ENCODE measurements at places on chromosomes 7 and 10.

DNA sequence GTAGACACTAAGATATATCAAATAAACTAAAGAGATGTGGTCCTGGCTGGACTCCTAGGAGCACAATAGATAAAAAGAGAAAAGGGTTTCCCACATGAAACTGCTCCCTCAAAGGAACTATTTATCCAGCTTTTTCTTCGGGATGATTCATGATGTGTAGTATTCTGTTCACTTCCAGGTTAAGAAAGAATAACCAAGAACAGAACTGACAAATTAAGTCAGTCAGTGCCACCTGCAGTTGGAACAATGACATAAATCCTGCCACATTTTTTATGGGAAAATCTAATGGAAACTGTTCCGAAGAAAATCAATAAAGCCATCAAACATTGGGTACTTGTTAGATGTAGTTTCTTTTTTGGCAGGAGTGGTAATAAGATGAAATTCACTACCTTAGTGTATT is 87.1 kb downstream of the POLR1F start:
- no peak for DNase-seq

- DNase-seq, result peak; percentile 48
Measured at GRCh38 chr7:151759591-151760042, 117.3 kb downstream of the PRKAG2 start.

DNA sequence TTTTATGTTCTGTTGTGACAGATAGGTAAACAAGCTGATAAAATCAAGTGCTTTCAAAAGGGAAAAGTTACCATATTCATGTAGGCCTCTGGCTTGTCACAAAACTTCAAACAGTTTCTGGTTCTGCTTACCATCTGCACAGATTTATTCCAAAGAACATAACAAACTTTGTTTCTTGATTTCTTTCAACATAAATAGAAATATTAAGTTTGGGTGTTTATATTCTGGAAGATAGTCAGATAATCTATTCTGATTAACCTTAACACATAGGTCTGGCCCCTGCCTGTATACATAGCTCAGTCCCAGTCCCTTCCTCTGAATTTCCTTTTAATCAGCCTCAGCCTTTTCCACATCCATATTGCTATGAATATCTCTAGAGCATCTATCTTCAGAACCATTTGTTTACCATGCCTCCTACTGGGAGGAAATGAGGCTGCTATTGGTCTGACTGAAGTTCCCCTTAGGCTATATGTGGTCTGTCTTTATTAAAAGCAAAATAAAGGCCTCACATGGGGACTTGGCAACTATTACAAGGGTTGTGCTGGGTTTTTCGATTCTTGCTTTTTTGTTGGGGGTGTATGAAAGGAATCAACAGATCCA is 319.0 kb downstream of the HPSE2 start:
- DNase-seq, result no peak

GRCh38 chr7:92988941-92989545 is 128.7 kb downstream of the SAMD9 start:
- no peak for DNase-seq

GRCh38 chr7:54546081-54546985 is 4.2 kb downstream of the VSTM2A start:
- no peak for DNase-seq

DNA sequence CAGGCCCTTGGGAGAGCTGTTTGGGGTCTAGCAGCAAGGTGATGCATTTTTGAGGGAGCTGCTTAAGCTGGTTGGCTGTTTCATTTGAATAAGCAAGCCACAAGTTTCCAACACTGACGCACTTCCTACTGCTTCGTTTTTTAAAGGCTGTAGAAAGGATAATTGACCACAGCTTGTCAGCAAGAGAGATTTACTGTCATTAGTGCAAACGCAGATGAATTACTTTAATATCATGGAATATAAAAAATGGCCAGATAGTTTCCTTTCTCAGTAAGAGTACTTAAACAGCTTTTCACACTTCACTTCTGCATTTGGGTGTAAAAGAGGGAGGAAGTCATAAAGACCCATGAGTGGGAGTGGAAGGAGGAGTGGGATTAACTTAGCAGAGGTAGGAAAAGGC is 61.5 kb downstream of the FZD1 start:
- no peak for DNase-seq

- no peak for DNase-seq
Measured at GRCh38 chr10:9198611-9199010, 1144.1 kb downstream of the GATA3 start.

DNA sequence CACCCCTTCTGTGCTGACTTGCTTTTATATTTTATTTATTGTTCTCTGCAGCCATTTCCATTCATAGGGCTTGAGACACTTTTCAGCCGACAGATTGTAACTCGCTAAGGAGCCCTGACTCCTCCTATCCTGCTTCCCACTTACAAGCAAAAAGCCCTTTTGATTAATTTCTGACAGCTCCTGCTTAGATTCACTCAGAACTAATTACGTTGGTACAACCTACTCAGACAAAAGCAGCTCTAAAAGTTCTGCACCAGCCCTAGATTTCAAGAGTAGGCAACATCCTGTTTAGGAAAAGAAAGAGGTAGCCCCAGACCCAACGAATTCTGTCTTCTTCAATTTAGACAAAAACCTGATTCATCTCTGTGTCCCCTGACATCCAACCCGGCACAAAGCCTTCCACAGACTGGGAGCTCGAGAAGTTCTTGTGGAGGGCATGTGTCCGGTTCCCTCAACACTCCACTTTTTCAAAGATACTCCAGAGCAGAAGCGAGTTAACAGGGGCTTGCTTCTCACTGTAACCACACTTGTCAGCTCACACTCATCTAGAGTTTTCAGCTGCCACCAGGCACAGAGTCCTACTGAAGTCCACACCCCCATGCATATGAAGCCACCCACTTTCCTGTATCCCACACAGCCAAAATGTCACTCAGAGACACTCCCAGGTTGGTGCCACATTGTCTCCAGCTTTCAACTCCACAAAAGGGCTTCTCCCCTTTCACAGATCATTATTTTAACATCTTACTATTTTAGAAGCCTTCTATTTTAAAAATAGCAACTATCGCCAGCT is 113.6 kb upstream of the NFE2L3 start:
- no peak for DNase-seq

DNA sequence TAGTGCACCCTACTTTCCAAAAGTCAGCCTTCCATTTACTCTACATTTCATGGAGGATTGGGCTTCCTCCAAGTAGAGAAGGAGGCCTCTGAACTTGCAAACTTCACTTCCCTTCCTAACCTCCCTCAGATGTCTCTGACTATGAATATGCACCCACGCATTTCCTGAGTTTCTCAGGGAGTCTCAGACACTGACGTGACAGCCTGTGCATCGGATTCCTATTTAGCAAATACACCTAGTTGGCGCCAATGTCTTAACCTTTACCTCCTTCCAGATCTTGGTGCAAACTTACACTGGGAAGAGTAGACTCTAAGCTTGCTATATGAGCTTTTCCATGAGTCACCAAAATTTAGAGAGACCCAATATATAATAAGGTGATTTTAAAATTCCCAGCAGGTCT is 920.1 kb upstream of the AUTS2 start:
- no peak for DNase-seq

GRCh38 chr10:72911758-72912157 is 18.2 kb downstream of the OIT3 start:
- no peak for DNase-seq

DNA sequence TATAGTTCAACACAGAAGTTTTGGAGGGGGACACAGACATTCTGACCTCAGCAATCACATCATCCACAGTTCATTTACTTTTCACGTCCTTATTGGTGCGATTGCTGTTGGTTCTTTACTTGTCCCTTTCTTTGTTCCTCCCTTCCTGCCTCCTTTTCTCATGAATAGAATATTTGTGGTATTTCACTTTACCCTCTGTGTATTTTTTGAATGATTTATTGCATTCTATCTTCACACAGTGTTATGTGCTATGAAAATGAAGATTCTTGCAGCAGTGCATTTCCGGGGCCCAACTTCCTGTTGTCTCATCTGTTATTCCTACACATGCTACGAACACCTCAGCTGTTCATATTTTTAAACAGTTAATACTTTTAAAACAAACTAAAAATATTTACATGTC is 179.6 kb downstream of the ZMYND11 start:
- DNase-seq, result no peak

DNA sequence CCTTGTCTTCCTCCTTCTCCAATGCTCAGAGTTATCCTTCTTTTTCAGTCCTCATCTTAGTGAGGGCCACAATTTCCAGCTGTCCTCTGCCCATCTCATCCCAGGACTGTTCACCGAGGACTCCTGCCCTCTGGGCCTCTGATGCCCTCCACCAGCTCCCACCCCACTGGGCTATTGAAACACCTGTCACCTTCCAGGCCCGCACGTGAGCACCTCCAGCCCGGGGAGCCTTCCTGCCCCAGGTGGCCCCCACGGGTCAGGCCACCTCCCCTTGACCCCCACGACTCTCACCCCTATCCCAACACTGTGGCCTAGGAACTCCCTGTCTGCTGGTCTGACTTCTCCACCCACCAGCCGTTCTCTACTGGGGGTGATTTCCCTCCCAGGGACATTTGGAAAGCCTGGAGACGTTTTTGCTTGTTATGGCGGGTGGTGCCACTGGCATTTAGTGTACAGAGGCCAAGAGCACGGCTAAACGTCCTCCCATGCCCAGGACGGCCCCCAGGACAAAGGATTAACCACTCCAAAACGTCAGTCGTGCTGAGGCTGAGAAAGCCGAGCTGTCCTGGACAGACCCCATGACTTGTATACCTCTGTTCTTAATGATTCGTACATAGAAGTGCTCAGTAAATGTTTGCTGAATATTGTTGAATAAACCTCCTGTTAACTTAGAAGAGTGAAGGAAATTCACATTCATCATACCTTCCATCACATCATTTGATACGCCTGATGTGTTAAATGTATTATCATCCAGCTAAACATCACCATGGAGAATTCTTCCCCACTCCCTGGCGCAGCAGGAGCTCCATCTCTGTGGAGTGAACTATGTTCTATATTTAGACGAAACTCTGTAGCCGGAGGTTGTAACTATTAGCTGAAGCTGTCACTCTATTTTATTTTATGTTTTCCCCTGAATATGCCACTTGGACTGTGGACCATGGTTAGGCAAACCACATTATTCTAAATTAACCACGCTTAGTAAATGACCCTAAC is 270.1 kb upstream of the SHH start:
- no peak for DNase-seq

DNA sequence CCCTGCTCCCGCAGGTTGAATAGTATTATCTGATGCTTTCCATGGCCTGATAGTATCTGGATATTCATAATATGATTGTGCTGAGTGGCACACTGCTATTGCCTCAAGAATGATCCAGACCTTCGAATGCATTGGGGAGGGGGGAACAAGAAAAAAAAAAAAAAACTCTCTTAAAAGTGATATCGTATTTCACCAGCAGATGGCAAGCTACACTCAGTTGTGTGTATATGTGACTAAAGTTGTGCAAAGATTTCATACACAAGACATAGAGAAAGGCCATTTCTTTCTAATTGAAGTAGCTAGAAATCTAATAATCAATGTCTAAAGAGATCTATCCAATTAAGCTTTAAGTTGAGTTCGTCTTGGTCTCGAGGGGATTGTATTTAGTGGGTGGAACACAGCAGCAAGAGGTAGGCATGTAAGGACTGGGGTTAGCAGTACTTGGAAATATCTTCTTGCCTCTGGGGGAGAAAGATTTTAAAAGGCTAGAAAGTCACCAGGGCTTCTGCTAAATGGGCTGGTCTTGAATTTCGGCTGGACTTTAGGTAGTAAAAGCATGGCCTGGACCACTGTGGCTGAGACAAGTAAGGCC is 15.3 kb downstream of the SFRP4 start:
- DNase-seq, result no peak

DNA sequence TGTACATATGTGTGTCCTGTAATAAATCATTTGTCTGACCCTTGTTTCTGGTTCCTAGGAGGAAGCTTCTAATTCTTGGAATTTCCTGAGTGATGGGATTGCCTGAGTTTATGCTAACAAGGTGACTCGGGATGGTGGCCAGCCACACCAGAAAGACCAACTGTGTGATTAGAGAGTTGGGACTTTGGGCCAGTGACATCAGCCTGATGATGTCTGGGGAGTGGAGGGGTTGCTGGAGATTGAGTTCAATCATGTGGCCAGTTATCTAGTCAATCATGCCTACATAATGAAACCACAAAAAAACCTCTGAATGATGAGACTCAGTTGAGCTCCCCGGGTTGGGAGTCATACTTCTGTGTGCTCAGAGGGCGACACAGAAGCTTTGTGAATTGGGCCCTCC is 23.5 kb upstream of the CARD11 start:
- DNase-seq, result no peak

DNA sequence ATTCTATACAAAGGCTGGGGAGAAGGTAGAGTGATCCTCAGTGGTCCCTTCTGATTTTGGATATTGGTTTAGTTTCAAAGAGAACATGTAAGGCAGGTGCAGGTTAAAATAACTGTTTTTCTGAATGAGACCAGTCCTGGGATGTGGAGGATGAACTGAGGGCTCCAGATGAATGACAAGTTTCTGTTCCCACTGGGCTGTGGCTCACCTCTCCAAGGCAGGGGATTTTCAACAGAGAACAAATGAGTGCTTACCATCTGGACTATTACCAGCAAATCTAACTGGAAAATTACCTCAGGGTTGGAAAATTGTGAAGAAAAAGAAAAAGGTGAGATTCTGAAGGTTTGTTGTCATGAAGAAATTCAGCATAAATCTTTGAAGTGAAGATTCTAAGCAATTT is 8.0 kb downstream of the LAMB4 start:
- no peak for DNase-seq

DNA sequence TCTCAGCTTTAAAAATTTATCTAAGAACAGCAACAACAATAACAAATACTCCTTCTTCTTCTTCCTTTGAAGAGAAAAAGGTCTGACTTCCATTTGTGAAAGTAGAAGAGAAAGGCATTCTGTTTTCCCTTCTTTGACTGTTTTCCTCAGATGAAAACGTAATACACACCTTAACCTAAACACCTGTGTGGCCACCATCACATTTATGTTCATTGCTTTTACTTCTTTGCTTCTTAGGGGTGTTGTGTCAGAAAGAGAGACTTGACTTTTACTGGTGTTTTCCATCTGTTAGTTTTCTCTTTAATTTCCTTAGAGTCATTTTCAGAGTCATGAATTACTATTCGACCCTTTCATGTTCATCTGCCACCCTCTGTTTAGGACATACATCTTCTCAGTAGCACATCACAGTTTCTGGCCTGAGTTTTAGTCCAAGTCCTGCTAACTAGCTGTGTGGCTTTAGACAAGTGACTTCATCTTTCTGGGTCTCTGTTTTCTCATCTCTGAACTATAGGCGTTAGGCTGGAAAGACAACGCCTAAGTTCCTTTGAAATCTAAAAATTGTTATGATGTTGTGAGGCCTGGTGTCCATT is 283.8 kb downstream of the GATA3 start:
- no peak for DNase-seq

DNA sequence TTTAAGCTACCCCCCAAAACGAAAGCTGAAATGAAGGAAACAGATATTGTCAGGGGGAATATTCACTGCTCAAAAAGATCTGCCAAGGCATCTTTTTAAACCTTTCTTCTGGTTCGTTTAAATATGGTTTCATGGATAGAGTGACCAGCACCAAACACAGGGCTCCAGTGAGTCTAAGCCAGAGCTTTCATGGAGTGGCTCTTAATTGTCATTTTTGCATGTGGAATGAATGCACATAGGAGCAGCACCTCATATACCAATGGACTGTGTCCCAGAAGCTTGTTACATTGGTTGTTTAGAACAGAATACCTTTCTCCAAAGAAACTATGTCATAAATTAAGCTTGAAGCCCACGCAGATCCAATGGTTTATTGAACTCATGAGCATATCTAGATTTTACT is 17.3 kb downstream of the MKX start:
- no peak for DNase-seq

- DNase-seq, result no peak
Measured at GRCh38 chr10:51718804-51719291, 19.5 kb upstream of the CSTF2T start.
